ENCODE measurements at places on chromosomes 16 and 17. TPM values are rescaled to one million over a fixed set of nuclear protein-coding genes. Genes with fewer than 3 reads are reported as not detected.

NPIPA2 gene
- not detected for total RNA-seq

- H3K27ac ChIP-seq: peak overlapping the region; percentile 19
- H3K27me3 ChIP-seq: no peaks in the 10 kb centered on the region
- H3K36me3 ChIP-seq: no peaks in the 10 kb centered on the region
These were observed 26.8 kb downstream of the TRPV2 start for GRCh38 chr17:16442141-16442540.

- no peaks in the 10 kb centered on the region for H3K36me3 ChIP-seq
- H3K27me3 ChIP-seq: no peaks in the 10 kb centered on the region
- H3K4me3 ChIP-seq: no peak overlapping the region
- H3K27ac ChIP-seq: no peak overlapping the region
- no peak for DNase-seq
- H3K4me1 ChIP-seq: peaks cover 17% of the 10 kb centered on the region
These were observed 100.2 kb upstream of the SDK2 start for GRCh38 chr17:73744411-73744810.

DNA sequence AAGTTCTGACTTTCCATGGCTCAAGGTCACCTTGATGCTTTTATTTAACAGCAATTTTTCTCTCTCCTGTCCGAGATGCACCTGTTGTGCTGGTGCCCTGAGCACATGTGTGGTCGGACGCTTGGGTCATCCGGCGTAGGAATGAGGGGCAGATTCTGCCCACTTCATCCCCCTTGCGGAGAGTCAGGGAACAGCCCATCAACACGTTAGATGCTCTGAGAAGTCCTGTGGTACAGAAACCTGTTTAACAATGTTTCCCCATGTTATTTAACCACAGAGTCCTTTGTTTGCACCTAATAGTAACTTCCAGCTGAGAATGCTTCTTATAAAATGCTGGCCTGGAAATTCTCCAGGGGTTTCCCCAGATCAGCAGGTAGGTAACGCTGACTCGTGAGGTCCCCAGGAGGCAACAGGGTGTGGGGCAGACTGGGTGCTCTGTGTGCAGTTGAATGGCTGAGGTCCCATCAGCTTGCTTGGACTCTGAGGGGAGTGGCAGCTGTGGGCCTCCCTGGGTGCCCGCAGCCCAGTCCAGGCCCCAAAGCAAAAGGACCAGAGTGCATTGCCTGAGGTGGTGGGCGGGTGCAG is 17.8 kb downstream of the DOC2B start:
- peaks cover 2% of the 10 kb centered on the region for H3K36me3 ChIP-seq
- no peaks in the 10 kb centered on the region for H3K4me1 ChIP-seq
- no peak overlapping the region for H3K27ac ChIP-seq
- H3K27me3 ChIP-seq: no peaks in the 10 kb centered on the region

- H3K27ac ChIP-seq: no peak overlapping the region
- no peaks in the 10 kb centered on the region for H3K36me3 ChIP-seq
- no peak overlapping the region for H3K4me3 ChIP-seq
- no peak for DNase-seq
These were observed 64.7 kb downstream of the MRC2 start for GRCh38 chr17:62692159-62692651.

GRCh38 chr16:11576427-11577289 is 10.1 kb downstream of the LITAF start:
- H3K4me3 ChIP-seq: no peak overlapping the region
- H3K4me1 ChIP-seq: peaks cover 17% of the 10 kb centered on the region
- no peak for DNase-seq
- no peaks in the 10 kb centered on the region for H3K27me3 ChIP-seq

DNA sequence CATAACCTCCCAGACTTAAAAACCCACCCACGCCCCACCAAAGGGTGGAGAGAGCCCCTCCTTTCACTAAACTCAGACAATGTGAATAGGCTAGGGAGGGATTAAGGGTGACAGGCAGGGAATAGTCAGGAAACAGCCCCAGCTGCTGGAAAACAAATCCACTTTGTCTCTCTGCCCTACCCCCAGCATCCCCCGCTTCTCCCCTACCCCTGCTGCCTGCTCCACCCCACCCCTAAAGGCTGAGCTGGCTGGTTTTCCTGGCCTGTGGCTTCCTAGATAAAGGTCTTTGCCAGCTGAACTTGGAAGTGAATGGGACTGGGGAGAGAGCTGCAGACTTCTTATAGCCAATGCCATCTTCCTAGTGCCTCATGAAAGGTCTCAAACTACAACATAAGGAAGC is 15.0 kb downstream of the CAVIN1 start:
- H3K4me1 ChIP-seq: peaks cover 22% of the 10 kb centered on the region
- H3K36me3 ChIP-seq: no peaks in the 10 kb centered on the region
- no peaks in the 10 kb centered on the region for H3K27me3 ChIP-seq
- H3K4me3 ChIP-seq: no peak overlapping the region
- H3K27ac ChIP-seq: no peak overlapping the region

GRCh38 chr17:83035722-83036121 is 43.7 kb upstream of the METRNL start:
- no peak overlapping the region for H3K27ac ChIP-seq
- no peaks in the 10 kb centered on the region for H3K27me3 ChIP-seq
- H3K36me3 ChIP-seq: no peaks in the 10 kb centered on the region
- no peak for DNase-seq
- no peaks in the 10 kb centered on the region for H3K4me1 ChIP-seq

DNA sequence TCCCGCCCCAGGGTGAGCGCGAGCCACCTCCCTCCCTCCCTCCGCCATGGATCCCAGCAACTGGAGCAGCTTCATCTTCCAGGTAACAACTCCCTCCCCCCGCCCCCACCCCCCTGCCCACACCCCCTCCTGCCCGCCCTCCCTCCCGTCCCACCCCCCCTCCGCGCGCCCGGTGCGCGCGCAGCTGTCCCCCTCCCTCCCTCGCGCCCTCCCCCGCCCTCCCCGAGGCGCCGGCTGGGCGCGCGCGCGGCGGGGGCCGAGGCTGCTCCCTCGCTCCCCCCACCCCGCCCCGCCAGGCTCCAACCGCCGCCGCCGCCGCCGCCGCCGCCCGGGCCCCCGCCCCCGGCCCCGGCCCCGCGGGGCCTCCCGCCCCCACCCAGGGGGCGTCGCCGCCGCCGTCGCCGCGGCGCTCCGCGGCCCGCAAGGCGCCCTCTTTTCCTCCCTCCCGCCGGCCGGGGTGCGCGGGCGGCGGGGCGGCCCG is at the start of gene MAZ:
Gene MAZ, plus strand, starts transcription at position 431 of the 481 bp plus-strand sequence. CDS start 173 bp downstream, outside the sequence.
- H3K27ac ChIP-seq: peak within 1 kb of the TSS; percentile 96
- no peaks in the 10 kb centered on the region for H3K27me3 ChIP-seq
- peaks cover 52% of the 10 kb centered on the region for H3K4me1 ChIP-seq
- H3K36me3 ChIP-seq: no peaks in the 10 kb centered on the region
- no peak for DNase-seq

DNA sequence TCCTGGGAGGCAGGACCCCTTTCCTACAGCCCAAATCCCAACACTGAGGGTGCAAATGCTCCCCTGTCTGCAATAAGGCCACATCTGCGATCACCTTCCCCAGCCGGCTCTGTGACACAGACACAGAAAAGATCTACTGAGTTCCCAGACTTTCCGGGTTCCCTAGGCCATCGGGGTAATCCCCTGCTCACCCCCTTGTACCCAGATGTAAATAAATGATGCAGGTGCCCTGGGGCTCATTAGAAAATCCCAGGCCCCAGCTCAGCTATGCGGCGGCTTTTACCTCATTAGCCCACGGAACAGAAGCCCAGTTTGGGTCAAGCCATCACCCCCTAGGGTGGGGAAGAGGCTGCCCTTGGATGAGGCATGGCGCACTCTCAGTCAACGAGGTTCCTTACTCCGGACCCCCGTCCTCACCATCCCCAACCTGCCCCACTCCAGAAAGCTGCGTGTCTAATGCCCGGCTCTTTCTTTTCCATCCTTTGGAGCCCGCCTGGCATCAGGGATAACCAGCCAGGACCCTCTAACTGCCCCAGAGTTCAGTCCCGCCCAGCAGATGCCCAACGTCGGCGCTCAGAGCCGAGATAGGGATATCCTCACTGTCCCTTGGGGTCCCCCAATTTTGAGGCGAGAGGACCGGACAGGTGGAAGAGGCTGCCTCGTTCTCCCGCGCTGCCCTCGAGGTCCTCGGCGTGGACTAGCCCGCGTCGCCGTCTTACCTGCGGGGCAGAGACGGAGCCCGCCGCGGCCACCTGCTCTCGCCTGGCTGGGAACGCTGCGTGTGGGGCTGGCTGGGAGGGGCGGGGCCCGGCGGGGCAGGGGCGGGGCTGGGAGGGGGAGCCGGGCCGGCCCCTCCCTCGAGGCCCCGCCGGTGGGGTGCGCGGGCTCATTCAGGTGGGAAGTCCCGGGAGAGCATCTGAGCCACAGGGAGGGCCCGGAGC is at the start of gene ZNF385C:
Gene ZNF385C, minus strand, starts transcription at position 783 of the 941 bp plus-strand sequence. CDS start 35,417 bp downstream, outside the sequence.
- peaks cover 11% of the 10 kb centered on the region for H3K4me1 ChIP-seq
- no peaks in the 10 kb centered on the region for H3K36me3 ChIP-seq
- no peak within 1 kb of the TSS for H3K27ac ChIP-seq
- no peaks in the 10 kb centered on the region for H3K27me3 ChIP-seq

ATXN1L gene
- total RNA-seq: 16.2 TPM

RAB26 gene
- total RNA-seq: 28.8 TPM

DNA sequence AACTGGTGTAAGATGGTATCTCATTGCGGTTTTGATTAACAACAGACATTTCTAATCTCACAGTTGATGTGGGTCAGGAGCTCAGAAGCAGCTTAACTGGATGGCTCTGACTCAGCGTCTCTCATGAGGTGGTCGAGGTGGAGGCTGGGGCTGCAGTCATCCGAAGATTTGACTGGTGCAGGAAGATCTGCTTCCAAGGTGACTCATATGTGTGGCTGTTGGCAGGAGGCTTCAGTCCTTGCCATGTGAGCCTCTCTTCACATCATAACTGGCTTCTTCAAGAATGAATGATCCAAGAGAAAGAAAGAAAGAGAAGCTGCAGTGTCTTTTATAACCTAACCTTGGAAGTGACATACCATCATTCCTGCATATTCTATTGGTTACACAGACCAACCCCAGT is 376.1 kb downstream of the SEC14L1 start:
- H3K4me1 ChIP-seq: no peaks in the 10 kb centered on the region
- no peaks in the 10 kb centered on the region for H3K36me3 ChIP-seq
- H3K27ac ChIP-seq: no peak overlapping the region
- no peak for DNase-seq
- no peak overlapping the region for H3K4me3 ChIP-seq

G6PC1 gene
- total RNA-seq: not detected

DNA sequence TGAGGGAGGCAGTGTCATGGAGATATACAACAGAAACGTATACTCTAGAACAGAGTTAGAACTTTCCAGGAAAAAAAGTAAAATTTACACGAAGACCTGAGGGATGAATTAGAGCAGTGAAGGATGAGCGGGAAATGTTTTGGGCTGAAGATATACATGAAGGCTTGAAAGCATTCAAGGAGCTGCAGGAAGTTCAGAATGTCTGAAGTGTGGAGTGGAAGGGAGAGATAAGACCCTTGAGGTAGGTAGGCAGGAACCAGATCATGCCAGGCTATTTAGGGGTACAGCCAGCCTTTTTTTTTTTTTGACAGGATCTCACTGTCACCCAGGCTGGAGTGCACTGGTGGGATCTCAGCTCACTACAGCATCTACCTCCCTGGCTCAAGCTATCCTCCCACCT is 3.2 kb upstream of the NLK start:
- no peak overlapping the region for H3K27ac ChIP-seq
- H3K27me3 ChIP-seq: no peaks in the 10 kb centered on the region
- no peak for DNase-seq
- H3K36me3 ChIP-seq: no peaks in the 10 kb centered on the region

GRCh38 chr16:88659160-88659559 is 3.7 kb downstream of the MVD start:
- no peaks in the 10 kb centered on the region for H3K36me3 ChIP-seq
- H3K27me3 ChIP-seq: no peaks in the 10 kb centered on the region
- no peak overlapping the region for H3K4me3 ChIP-seq
- H3K4me1 ChIP-seq: peaks cover 6% of the 10 kb centered on the region
- no peak for DNase-seq

- no peak overlapping the region for H3K27ac ChIP-seq
- no peak for DNase-seq
- no peaks in the 10 kb centered on the region for H3K4me1 ChIP-seq
- H3K36me3 ChIP-seq: no peaks in the 10 kb centered on the region
These were observed 130.0 kb downstream of the XYLT1 start for GRCh38 chr16:17340804-17341203.

ATP2A1 gene
- total RNA-seq: not detected

- no peak for DNase-seq
- H3K27ac ChIP-seq: no peak overlapping the region
- H3K27me3 ChIP-seq: no peaks in the 10 kb centered on the region
- H3K4me1 ChIP-seq: no peaks in the 10 kb centered on the region
These were observed 53.0 kb upstream of the GAS7 start for GRCh38 chr17:10251212-10251948.

ANKS4B gene
- total RNA-seq: 0.78 TPM

GRCh38 chr16:50464325-50465290 is 83.6 kb upstream of the NKD1 start:
- H3K4me1 ChIP-seq: peaks cover 4% of the 10 kb centered on the region
- H3K27ac ChIP-seq: no peak overlapping the region
- no peak overlapping the region for H3K4me3 ChIP-seq
- no peak for DNase-seq
- no peaks in the 10 kb centered on the region for H3K27me3 ChIP-seq

- DNase-seq: no peak
- no peak overlapping the region for H3K4me3 ChIP-seq
- no peaks in the 10 kb centered on the region for H3K27me3 ChIP-seq
- peaks cover 54% of the 10 kb centered on the region for H3K4me1 ChIP-seq
- H3K36me3 ChIP-seq: peaks cover 8% of the 10 kb centered on the region
These were observed 6.7 kb downstream of the NR1D1 start for GRCh38 chr17:40093580-40094201.
